ENCODE measurements at places on chromosomes 3 and 15. TPM values are rescaled to one million over a fixed set of nuclear protein-coding genes. Genes with fewer than 3 reads are reported as not detected.

Gene RMDN3
- 22.7 TPM for polyA plus RNA-seq

Gene CDHR4
- not detected for polyA plus RNA-seq

Gene IQCF5
- not detected for polyA plus RNA-seq

Gene NT5DC2
- polyA plus RNA-seq: 3.4 TPM

Gene DUOXA1
- not detected for polyA plus RNA-seq

Gene PCNP
- polyA plus RNA-seq: 120 TPM

Gene RFTN1
- polyA plus RNA-seq: 8.5 TPM

Gene CNTN3
- 300 TPM for polyA plus RNA-seq

Gene ENTPD3
- not detected for polyA plus RNA-seq

Gene UBA5
- polyA plus RNA-seq: 13.7 TPM

Gene MOBP
- 2.7 TPM for polyA plus RNA-seq

Gene XCR1
- polyA plus RNA-seq: not detected

Gene CYP8B1
- not detected for polyA plus RNA-seq

Gene RBP2
- polyA plus RNA-seq: not detected

Gene VGLL3
- 0.22 TPM for polyA plus RNA-seq

Gene PTPRG
- 70.4 TPM for polyA plus RNA-seq

Gene CLRN1
- polyA plus RNA-seq: not detected

Gene CASR
- polyA plus RNA-seq: not detected

Gene LRTM1
- not detected for polyA plus RNA-seq

Gene HESX1
- 3.5 TPM for polyA plus RNA-seq

Gene RNU5B-1
- polyA plus RNA-seq: not detected

Gene LRRC31
- 1.9 TPM for polyA plus RNA-seq

Gene HRG
- not detected for polyA plus RNA-seq

Gene PLA2G4D
- polyA plus RNA-seq: 0.35 TPM

Gene CRTAP
- polyA plus RNA-seq: 12.5 TPM

Gene BRK1
- 377 TPM for polyA plus RNA-seq

Gene AAGAB
- 32.9 TPM for polyA plus RNA-seq

Gene CAMP
- not detected for polyA plus RNA-seq

Gene NOX5
- polyA plus RNA-seq: not detected

Gene CHST2
- polyA plus RNA-seq: 60.4 TPM

Gene EIF4E3
- 9.9 TPM for polyA plus RNA-seq

Gene COL7A1
- polyA plus RNA-seq: 3.4 TPM

Gene MBD4
- 16.2 TPM for polyA plus RNA-seq

Gene TMEM212
- polyA plus RNA-seq: not detected

Gene LIPH
- polyA plus RNA-seq: 0.28 TPM

Gene ABI3BP
- polyA plus RNA-seq: not detected

Gene SLC28A1
- polyA plus RNA-seq: not detected

Gene SLC22A13
- polyA plus RNA-seq: not detected

Gene IP6K1
- 2.9 TPM for polyA plus RNA-seq

Gene GATA2
- polyA plus RNA-seq: not detected

Gene SERPINI2
- 5.8 TPM for polyA plus RNA-seq

Gene GOLGA8R
- polyA plus RNA-seq: not detected

Gene COL6A5
- polyA plus RNA-seq: not detected

Gene KIF15
- polyA plus RNA-seq: 0.28 TPM

Gene CLDN18
- not detected for polyA plus RNA-seq

Gene DOCK3
- 8.6 TPM for polyA plus RNA-seq

Gene FSTL1
- 1.7 TPM for polyA plus RNA-seq

Gene CHRNA5
- polyA plus RNA-seq: 0.16 TPM

All from Purkinje cell (primary cell).